ENCODE measurements at places on chromosomes 2 and 18.

DNA sequence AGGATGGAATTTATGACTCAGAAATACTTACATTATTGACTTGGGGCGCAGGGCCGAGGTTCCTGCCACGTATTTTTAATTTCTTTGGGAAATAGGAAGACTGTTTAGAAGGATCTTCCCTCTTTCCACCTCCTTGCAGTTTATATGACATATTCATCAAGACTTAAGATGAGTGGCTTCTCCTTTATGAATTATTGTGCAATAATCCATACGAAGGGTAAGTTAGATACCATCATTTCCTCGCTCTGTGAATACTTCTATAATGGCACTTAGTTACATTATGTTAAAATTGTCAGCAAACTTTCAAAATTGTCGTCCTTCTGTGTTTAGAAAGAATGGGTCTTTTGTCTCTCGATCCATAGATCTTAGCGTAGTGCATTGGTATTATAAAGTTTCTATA, 328.8 kb upstream of the UBE2E3 start:
- DNase-seq: no peak

- no peak for DNase-seq
Measured at GRCh38 chr2:145460112-145460511, 940.2 kb upstream of the ZEB2 start.

- no peak for DNase-seq
Measured at GRCh38 chr2:187552828-187553681, 1.2 kb downstream of the TFPI start.

DNA sequence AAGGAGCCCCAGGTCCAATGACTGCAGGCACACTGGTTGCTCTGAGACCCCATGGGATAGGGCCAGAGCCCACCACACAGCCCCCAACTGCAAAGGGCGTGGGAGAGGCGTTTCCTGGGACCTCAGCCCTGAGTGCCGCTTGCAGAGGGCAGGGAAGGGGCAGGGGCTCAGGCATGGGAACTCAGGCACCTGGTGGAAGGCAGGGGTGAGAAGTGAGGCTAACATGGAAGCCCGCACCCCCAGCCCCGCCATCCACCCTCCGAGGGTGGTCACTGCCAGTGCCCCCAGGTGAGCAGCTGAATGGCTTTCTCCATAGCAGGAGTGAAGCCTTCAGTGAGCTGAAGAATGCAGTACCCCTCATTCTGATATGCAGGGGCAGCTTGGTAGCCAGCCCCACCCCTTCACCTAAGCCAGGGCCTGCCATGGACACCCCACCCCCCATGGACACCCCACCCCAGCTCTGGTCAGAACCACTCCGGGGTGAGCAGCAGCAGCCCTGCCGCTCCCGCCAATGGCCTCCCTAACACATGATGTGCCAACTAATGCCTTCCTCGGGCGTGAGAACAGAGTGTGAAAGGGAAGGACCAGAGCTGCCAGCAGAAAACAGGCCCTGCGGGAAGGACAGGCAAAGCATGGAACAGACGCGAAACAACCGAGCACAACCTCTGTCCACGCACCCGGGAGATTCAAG, 6.6 kb downstream of the KIF1A start:
- no peak for DNase-seq
